AG04450 (cell line): ENCODE measurements at places on chromosomes 7 and 10.
A peak's percentile ranks its signal among the peaks of the same experiment; 100 is the strongest.

- DNase-seq: no peak
These were observed 17.2 kb downstream of the MNX1 start for GRCh38 chr7:156993021-156993924.

- no peak for DNase-seq
These were observed 689 bp upstream of the GTPBP4 start for GRCh38 chr10:987620-987869.

DNA sequence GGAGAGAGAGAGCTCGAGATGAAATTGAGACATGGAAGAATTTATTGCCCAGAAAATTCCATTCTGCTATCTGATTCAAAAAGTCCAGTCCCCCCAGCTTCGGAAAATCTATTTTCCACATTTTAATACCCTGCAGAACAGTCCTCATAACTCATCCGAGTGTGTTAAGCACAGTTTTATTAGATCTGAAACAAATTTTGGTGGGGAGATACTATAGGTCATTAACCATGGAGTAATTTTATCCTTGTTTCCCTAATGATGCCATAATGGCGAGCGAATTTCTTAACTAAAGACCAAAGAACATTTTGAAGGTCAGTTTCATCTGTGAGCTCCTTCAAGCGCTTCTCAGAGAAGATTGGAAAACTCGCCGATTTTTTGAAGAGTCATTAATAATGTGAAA is 78.1 kb downstream of the HIF1AN start:
- DNase-seq: no peak

- no peak for DNase-seq
These were observed 104.0 kb downstream of the PON1 start for GRCh38 chr7:95220328-95220727.

- DNase-seq: no peak
These were observed 10.5 kb upstream of the CRPPA start for GRCh38 chr7:16431646-16432424.

DNA sequence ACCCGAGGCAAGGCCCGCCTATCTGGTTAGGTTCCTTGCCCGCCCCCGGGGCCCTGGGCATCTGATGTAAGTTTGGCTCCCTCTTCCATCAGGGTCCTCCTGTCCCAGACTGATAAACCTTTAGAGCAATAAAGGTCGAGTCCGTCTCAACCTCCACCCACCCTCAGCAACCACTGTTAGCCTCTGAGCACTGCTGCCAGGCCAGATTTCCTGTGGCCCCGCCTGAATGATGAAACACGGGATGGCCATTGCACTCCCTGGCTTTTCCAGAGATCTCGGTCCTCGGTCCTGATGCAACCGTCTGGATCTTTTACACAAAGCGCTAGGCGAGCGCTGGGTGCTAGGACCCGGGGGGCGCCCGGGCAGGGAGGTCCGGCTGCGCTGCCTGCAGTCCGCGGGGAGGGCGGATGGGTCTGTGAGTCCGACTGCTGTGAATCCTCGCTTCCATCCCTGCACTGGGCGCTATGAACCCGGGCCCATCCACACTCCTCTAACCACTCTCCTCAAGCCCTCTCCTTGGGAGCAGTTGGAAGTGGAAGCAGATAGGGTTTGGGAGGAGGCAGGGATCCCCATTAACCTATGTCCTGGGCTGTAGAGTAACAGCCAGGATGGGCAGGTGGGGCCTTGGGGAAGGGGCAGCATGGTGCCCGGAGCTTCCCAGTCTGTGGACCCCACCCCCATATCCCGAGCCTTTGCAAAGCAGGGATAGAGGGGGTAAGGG is 875 bp upstream of the DDIT4 start:
- DNase-seq: peak; percentile 94

- DNase-seq: no peak
These were observed 4.9 kb upstream of the GJD4 start for GRCh38 chr10:35600193-35600592.

DNA sequence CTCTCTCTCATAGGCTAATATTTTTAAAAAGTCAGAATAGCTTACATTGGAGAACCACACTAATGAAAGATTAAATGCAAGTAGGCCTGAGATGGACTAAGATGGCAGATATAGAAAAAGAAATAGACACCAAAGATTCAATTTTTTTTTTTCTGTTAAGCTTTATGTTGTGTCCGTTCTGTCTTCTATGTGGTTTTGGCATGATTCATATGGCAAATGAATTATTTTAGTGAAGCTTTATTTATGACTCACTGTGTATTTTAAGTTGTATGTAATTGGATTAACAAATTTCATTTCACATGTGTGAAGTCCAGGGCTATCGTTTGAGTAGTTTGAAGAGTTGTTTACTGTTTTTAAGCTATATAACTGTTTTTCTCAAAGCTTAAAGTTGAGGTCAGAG is 214.8 kb downstream of the CAMK1D start:
- no peak for DNase-seq

GRCh38 chr7:128302139-128302538 is 41.6 kb downstream of the RBM28 start:
- DNase-seq: no peak

GRCh38 chr7:69832356-69832755 is 234.1 kb downstream of the AUTS2 start:
- no peak for DNase-seq

DNA sequence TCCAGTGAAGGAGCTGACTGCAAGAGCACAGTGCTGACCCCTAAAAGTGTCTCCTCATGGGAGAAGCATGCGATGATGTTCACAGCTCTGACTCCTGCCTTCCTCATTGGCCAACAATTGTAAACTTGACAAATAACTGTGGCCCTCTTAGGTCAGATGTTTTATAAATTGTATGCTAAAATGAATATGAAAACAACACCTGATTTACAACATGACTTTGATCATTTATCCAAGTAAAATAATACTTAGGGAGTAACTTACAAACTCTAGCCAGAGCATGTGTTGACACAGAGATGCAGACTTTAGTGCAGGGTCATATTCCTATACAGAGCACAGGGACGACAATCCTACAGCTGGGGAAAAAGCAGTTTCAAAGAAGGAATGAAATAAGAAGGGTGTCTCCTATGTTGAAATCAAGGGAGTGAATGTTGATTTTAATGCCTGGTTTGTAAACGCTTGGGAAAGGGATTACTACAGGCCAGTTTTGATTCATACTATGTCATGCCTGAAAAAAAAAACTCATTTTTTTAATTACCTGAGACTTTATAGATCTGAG is 391.4 kb upstream of the AKR1E2 start:
- DNase-seq: peak; percentile 4

DNA sequence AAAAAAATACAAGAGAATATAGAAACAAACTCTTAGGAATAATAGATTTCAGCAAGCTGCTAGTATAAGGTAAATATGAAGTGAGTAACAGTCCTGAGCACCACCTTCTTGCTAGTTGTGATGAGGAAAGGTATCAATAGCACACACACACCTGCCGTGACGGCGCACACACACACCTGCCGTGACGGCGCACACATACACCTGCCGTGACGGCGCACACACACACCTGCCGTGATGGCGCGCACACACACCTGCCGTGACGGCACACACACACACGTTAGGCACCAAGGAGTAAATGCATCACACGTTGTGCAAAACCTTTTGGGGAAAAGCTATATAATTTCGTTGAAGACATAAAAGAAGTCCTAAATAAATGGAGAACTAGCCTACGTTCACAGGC is 4.7 kb upstream of the JAKMIP3 start:
- DNase-seq: no peak

DNA sequence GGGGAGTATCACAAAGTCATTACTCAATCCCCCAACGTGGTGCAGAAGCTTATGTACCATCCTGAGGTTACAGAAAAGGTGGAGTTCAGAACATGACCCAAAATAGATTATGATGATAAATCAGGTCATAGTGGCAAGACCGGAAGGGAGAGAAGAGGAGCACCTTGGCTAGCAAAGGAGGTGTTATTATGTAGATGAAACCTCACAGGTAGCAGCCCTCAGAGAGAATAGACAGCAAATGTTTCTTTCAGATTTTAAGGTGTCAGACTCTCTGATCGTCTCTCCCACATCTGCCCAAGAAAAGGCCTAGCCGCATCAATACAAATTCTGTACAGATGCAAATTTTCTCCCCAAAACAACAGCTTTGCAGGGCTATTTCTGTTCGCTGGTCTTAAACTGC is 88.3 kb upstream of the SEMA3D start:
- DNase-seq: no peak

GRCh38 chr7:10939237-10939910 is 34.3 kb upstream of the PHF14 start:
- no peak for DNase-seq
